ENCODE measurements at places on chromosomes 5 and 9.

- DNase-seq: no peak
Measured at GRCh38 chr9:121631978-121632418, 19.4 kb upstream of the DAB2IP start.

DNA sequence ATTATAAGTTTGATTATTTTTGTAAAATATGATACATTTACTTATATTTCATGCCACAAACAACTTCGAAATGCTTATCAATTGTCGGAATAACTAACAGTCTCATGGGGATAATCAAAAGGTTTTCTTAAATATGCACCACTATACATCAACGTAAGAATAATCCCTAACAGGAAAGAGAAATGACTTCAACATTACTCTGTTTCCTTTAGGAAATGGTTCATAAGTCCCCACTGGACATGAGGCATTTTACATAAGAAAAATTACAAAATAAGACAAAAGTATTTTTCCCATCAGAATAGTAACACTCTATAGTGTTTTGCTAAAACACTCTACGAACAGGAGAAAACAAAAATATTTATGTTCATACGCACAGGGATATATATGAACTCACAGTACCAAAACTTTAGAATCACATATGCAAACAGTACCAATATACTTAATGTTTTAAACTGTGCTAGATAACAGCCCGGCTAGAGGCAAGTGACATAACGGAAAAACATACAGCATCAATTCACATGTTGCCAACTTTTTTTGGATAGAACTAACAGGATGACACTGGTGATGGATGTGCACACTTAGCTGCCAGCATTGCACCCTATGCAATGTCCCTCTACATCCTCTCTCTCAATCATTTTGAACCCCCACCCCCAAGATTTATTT lies 120.5 kb downstream of the NFIB start:
- DNase-seq: peak; percentile 63

DNA sequence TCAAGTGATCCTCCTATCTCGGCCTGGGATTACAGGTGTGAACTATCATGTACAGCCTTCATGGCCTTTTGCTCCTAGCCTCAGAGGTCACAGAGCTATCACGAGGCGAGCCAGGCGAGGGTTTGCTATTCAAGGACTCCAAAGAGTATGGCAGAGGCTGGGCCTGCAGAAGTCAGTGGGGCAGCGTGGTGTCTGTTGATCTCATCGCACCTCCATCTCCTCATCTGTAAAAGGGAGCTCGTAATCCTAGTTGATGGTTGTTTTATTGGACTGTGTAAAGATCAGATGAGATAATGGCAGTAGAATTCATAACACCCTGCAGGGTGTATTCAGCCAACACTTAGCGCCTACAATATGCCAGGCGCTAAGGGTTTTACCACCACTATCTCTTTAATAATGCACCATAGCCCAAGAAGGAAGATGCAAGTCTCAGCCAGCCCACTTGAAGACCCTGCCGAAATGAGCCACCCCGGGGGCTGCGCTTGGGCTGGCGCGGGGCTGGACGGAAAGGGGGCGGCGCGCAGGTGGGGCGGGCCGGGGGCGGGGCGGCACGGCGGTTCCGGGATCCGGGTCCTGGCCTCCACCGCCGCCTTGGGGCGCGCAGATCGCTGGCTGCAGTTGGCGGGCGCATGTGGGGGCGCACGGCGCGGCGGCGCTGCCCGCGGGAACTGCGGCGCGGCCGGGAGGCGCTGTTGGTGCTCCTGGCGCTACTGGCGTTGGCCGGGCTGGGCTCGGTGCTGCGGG lies at the start of gene GALNT12:
Gene GALNT12, plus strand, starts transcription at position 601 of the 744 bp plus-strand sequence. Its CDS starts 29 bp downstream, at position 630.
- no peak for DNase-seq

DNA sequence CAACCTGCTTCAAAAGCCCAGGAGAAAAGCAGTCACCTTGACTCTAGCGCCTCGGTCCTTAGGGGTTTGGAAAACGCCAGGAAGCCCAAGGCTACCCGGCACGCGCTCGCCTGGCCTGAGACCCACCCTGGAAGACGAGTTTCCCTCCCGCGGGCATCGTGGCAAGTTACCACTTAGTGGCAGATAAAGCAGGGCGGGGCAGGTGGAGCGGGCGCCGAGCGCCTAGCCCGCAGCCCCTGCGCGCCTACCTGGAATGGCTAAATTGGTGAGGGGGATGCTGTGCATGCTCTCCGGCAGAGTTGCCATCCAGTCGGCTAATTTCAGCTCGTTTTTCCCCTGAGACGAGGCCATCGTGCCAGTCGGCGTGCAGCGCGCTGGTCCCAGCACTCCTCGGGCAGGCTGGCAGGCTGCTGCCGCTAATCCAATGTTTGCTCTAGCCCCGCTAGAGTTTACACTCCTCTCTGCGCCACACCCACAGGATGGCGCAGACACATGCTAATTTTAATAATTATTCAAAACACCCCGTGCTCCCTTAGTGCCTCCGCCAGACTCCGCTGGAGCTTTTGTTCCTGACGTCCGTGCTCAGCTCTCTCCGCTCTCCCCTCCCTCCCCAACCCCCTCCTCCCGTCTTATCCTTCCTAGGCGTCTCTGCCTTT lies at the start of gene PLCXD3:
Gene PLCXD3, minus strand, starts transcription at position 426 of the 656 bp plus-strand sequence. Its CDS starts 75 bp downstream, at position 351.
- DNase-seq: no peak

- DNase-seq: no peak
Measured at GRCh38 chr9:70195456-70195855, 63.3 kb upstream of the SMC5 start.

DNA sequence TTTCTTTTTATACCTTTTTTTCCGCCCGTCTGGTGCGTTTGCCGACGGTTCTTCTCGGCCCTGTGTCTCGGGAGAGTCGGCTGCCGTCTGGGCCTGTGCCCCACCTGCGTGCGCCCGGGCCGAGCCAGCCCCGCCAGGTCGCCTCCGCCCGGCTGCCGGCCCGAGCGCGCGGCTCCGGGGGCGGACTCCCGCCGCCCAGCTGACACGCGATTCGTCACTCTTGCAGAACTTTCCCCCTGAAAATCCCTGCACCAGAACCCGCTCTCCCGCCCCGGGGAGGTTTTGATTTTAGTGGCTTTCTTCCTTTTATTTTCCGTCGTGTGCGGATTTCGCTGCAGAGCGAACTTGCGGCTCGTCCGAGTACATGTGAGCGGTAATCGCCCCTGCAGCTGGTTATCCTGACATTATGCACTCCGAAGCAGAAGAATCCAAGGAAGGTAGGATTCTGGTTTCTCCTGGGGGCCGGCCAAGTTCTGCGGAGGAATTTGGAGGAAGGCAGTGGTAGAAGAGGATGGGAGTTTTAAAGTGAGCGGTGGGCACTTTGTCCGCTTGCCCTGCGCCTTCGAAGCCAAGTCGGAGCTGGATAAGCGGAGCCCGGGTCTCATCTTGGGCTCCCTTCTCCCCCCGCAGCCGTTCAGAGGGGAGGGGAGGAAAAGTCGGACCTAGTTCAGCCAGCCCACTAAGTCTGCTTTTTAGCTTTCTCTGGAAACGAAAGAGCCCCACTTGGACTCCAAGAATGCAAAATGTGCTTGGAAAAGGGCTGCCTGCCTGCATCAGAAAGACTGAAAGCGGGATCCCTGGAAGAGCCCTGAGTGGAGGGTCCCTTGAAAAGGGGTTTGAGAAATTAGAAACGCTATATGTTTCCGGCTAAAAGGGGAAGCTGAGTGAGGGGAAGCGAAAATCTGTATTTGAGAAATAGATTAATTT lies at the start of gene TNFAIP8:
Gene TNFAIP8, plus strand, starts transcription at position 335 of the 927 bp plus-strand sequence. Its CDS starts 72 bp downstream, at position 407.
- peak; percentile 38 for DNase-seq

DNA sequence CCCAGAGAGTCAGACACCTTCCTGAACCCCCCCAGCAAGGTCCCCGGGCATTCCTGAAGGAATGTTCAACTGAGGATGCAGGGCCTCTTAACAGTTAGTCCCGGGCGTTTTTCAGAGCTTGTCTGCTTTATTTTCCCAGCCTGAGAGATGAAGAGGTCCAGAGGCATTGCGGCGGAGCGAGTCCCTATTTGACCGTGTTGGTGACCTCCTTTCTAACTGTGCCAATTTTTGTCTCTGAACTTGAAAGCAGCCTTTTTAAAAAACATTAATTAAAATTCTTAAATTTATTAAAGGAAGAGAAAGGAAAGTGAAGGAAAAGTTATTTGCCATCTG lies 433 bp upstream of the PTAR1 start:
- DNase-seq: no peak

DNA sequence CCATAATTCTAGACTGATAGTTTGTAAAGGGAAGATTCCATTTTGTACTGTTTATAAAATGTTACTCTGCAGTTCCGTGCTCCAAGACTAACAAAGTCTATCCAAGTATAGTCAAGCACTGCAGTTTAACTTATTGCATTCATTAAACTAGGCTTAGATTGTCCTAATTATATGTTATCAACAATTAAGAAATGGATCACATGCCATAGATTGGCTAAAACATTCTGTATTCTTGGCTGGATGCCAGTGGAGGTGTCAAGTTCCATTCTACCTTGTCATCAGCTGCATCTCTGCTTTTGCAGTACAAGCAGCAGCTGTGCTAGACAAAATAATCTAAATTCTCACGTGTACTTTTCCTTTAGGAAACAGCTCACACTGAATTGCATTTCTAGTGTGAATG lies 69.4 kb upstream of the MEF2C start:
- no peak for DNase-seq

GRCh38 chr9:127185931-127186781 lies 63.7 kb upstream of the ANGPTL2 start:
- DNase-seq: peak; percentile 93

DNA sequence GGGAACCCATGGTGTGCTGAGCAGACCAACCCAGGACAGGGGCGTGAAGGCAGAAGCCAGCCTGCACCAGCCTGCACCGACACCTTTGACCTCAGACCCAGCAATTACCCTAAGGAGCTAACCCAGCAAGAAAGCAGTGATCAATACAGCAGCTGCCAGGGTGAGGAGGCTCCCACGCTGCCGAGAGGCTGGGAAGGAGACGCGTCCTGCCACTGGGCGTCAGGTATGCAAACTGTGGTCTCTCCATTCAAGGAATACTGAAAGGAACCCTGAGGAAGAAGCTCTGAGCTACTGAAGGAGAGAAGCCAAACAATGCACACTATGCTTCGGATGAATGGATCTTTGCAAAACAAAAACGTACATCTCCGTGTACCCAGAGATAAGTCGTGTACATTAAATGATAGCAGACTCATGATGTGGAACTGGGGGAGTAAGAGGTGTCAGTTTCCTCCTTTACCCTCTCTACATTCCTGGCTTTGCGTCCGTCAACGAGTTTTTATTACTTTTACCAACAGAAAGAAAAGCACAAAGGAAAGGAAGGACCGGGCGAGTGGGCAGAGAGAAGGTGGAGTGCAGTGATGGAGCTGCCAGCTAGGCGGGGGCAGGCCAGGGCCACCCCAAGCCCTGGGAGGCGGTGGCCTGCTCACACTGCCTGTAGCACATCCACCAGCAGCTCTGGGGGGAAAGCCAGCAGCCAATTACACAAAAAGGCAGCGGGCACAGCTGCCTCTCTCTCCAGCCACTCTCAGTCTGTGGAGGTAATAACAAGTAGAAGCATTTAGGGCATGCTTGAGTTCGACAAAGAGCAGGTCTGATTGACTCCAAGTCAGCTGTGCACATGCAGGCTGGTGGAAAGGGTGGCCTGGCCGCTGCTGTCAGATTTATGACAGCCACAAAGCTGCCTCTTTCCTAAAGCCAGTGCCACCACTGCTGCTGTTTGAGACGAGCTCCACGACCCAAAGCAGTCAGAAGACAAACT lies 29.3 kb downstream of the RASGEF1C start:
- DNase-seq: no peak

GRCh38 chr5:133942614-133943474 lies 25.6 kb downstream of the C5orf15 start:
- no peak for DNase-seq

DNA sequence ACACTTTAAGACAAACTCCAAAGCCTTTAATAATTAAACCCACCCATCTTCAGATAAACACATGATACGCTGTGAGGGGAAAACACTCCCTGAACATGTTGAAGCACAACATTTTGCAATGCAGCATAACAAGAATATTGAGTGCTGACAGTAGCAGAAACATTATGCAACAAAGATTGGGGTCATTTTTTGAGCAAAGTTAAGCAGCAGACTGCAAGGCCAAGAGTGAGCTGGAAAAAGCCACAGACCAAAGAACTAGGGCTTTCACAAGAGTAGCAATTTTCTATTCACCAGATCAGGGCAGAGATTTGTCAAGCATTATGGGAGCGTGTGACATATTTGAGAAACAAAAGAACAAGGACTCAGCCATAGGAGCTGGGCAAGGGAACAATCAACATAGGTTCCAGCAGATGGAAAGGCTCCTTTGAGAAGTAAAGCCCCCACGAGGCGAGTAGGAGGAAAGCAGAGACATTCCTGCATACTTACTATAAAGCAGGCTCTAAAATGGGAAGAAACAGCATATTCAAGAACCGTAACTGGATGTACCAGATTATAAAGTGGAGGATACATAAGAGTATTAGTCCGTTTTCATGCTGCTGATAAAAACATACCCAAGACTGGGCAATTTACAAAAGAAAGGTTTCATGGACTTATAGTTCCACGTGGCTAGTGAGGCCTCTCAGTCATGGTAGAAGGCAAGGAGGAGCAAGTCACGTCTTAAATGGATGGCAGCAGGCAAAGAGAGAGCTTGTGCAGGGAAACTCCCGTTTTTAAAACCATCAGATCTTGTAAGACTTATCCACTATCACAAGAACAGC lies 4.8 kb upstream of the TTC23L start:
- DNase-seq: no peak

DNA sequence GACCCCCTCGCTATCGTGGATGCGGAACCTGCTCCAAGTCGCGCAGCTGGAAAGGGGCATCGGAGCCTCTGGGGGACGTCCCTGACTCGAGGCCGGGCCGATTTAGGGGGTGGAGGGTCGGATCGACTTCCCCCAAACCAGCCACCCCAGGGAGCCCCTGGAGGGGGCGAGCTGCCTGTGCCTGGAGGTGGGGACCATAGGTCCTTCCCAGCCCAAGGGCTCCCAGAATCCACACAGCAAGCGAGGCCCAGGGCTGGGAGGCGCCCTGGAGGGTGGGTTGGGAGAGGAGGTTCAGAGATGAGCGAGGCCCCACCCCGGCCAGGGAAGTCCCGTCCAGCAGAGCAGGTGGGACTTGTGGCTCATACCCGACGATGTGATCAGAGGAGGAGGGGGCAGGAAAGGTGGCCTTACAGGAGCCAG lies 147.6 kb downstream of the GAPVD1 start:
- DNase-seq: no peak

DNA sequence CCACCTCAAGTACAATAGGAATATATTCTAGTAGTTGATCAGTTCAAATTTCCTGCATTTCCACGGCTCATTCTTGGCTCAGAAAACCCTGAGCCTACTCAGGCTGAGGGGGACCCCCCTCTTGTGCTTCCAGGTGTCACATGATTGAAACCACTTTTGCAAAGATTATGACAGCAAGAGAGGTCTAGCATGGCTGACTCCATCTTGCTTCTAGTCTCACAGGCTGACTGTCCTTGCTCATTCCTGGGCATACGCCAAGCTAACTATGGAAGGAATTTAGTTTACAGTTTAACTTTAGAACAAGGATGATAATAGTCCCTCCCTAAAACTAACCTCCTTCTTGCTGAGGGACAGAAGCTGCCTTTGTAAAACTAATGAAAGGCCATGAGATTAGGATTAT lies 154.1 kb downstream of the SNX18 start:
- no peak for DNase-seq

- DNase-seq: peak; percentile 34
Measured at GRCh38 chr9:20356403-20357036, 265.8 kb downstream of the MLLT3 start.

GRCh38 chr9:95268681-95269080 lies 48.8 kb downstream of the FANCC start:
- DNase-seq: no peak

Data from forelimb muscle (tissue), 1 donor.